ENCODE measurements at places on chromosomes 2 and 18. TPM values are rescaled to one million over a fixed set of nuclear protein-coding genes. Genes with fewer than 3 reads are reported as not detected.

RBM44 gene
- 0.25 TPM for total RNA-seq

CUL3 gene
- total RNA-seq, result 63.0 TPM

MROH2A gene
- total RNA-seq, result not detected

CAVIN2 gene
- total RNA-seq, result 1.2 TPM

PGAP1 gene
- 11.6 TPM for total RNA-seq

DNER gene
- total RNA-seq, result 0.55 TPM

C2orf15 gene
- total RNA-seq, result not detected

PTGR3 gene
- total RNA-seq, result 19.6 TPM

TFPI gene
- 66.9 TPM for total RNA-seq

IKZF2 gene
- 7.5 TPM for total RNA-seq

MYO7B gene
- under 0.01 TPM for total RNA-seq

SERPINB11 gene
- not detected for total RNA-seq

REG3A gene
- total RNA-seq, result not detected

SPC25 gene
- 2.6 TPM for total RNA-seq
